HCT116 (cell line): ENCODE measurements at places on chromosomes 16 and 17.

GRCh38 chr17:48462946-48463345 lies 32.9 kb upstream of the SKAP1 start:
- DNase-seq = no peak

GRCh38 chr16:23105309-23105708 lies 43.9 kb downstream of the USP31 start:
- DNase-seq = no peak

DNA sequence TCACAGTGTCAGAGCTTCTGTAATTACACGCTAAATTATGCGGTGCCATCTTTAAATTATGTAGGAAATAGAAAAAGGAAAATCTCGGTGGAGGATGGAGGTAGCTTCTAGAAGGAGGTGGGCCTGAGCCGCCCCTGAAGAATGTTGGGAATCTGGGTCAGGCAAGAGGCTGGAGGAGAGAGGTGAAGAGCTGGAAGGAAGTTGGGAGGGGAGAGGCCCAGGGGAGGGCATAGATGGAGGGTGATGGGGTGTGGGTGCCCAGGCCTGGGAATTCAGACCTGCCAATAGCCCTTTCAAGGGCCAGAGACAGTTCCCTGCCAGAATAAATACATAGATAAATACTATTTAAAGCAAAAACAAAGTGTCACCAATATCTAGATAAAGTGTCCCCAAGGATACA lies 415.0 kb upstream of the HSBP1 start:
- no peak for DNase-seq

GRCh38 chr17:5812590-5812989 lies 228.3 kb upstream of the NLRP1 start:
- DNase-seq = no peak

GRCh38 chr17:34710226-34710625 lies 130.8 kb downstream of the TMEM132E start:
- DNase-seq = no peak

DNA sequence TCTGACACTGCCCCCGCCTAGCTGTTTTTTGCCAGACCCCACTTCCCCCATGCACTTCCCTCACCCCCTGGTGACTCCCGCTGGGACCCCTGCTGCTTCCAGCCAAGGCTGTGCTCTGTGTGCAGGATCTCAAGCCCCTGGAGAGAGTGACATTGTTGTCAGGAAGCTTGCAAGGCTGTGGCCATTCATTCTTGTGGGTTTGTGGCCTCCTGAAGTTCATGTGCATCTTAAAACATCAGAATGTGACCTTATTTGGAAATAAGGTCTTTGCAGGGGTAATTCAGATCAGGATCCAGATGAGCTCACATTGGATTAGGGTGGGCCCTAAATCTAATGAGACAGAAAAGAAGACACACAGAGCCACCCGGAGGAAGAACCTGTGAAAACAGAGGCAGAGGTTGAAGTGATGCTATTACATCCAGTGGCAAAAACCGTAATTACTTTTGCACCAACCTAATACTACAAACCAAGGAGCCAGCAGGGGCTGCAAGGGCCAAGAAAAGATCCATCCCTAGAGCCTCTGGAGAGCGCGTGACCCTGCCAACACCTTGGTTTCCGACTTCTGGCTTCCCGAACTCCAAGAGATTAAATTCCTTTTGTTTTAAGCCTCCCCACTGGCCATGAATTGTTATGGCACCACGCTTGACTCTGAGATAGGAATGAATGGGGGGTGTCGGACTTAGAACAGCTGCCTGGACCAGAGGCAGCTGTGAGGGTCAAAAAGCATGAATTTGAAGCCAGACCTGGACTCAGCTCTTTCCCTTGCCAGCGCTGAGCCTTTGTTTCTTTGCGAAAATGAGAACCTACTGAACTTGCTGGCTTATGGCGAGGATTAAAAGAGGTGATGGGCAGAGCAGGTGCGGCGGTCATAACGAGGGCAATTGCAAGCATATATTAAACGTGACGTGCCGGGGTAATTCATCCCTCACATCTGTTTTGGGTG lies 75.5 kb downstream of the BMERB1 start:
- DNase-seq = no peak

GRCh38 chr16:53708490-53708889 lies 4.5 kb downstream of the FTO start:
- no peak for DNase-seq

DNA sequence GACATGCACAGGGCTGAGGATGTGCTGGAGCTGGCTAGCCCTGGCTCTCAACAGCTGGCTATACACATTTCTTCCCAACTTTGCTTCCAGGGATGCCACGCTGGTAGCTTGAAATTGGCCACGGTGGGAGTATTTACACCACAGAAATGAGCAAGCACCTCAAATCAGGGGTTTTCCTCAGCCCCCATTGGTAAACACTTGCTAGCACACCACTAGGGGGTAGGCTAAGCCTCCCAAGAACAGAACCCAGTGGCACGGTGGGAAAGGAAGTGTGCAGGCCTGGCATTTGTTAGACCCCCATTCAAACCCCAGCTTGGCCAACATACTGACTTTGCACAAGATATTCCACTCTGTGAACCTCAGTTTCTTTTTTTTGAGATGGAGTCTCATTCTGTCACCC lies 12.9 kb downstream of the DRC3 start:
- DNase-seq = no peak

DNA sequence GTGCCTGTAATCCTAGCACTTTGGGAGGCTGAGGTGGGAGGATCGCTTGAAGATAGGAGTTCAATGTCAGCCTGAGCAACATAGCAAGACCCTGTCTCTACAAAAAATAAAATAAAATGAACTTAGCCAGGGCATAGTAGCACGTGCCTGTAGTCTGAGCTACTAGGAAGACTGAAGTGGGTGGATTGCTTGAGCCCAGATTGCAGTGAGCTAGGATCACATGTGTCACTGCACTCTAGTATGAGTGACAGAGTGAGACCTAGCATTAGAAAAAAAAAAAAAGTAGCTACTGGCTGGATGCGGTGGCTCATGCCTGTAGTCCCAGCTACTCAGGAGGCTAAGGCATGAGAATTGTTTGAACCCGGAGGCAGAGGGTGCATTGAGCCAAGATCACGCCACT lies 6.0 kb downstream of the ADAP2 start:
- DNase-seq = no peak

GRCh38 chr16:59220011-59220410 lies 485.9 kb upstream of the GOT2 start:
- no peak for DNase-seq

- no peak for DNase-seq
Measured at GRCh38 chr16:3071655-3072054, 6.2 kb downstream of the IL32 start.

DNA sequence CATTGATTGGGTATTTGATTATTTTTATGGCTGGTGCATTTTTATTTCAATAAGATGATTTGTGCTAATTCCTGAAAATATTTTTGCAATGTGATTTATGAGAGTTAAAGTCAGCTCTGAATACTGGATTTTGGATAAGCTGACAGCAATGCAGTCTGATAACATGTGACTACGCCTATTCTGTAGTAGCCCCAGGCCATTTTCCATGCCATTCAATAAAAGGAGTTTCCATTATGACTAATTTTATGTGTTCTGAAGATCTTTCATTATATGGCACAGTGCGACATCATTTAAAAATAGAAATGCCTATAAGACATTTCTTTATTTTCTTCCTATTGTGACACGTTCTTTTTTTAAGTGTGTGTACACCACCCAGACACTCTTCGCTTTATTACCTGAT lies 46.3 kb downstream of the KCNJ2 start:
- DNase-seq = no peak

GRCh38 chr17:75619506-75620431 lies 13.5 kb upstream of the SMIM5 start:
- DNase-seq = no peak
